ENCODE measurements at places on chromosomes 3 and 15.

DNA sequence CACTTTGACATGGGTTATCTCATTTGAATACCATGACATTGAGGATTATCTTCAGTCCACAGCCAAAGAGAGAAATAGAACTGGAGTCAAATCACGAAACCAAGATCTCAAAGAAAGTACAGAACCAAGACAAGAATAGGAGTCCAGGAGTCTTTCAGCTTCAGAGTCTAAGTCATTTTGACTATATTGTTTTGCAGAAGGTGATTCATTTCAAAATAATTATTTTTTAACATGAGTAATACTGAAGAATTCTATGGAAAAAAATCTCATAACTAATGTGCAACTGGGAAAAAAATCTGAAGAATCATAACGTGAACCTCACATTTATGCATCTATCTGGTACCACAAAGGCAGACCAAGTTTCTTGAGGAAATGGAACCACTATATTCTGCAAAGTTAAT is 60.3 kb downstream of the UBE3A start:
- DNase-seq, result no peak

GRCh38 chr3:49403891-49404290 is 7.9 kb downstream of the RHOA start:
- no peak for DNase-seq

DNA sequence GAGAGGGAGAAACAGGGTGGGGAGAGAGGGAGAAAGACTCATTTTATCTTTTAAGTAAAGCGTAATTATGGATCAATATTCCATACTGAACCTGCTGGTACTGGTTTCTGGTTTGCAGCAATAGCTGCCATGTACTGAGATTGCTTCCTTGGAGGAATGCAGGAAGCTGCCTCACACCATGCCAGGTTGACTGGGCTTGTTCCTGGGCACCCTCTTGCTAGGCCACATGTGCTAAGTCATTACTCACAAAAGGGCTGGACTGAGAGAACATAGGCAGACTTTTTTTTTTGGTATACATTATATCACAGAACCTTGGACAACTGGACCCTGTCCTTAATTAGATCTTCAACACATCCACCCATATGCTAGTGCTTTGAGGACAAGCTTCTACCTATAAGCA is 193.4 kb downstream of the ZNF621 start:
- no peak for DNase-seq

DNA sequence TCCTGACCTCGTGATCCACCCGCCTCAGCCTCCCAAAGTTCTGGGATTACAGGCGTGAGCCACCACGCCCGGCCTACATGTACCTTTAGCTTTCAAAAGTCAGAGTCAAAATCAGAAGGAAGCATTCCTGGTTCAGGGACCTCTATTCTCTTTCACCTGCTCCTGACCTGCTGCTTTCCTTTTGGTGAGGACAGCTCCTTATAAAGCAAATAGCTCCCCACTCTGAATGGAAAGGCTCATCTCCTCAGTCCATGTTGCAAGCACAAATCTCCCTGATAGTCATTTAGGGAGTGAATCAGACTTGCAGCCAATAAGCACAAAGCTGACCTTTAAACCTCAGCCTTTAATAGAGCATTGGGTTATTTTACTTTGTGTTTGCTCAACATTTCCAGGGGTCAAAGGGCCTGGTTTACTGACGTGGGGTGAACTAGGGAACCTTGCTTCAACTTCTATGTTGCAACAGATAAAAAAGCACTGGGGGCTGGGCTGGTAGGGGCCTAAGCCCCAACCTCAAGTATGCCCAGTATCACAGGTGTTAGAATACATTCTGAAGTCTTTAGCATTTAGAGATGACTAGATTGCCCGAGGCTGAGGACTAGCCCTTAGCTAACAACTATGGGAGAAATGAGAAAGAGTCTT is 43.1 kb downstream of the THRB start:
- DNase-seq, result no peak

DNA sequence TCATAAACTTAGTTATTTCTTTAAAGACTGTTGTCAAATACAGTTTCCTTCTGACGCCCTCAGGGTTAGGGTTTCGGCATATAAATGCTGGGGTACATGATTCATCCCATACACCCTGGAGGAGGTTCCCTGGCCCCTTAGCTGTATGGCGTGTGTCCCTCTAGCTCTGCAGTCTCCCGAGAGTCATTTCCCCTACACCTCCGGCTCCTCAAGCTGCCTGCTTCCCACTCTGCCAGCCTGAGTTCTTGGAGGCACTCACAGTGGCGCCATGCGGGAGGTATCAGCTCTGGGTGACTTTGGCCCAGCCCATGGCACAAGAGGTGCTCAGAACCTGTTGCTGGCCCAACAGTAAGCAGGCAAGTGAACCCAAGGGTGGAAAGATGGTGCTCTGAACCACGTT is 70.2 kb upstream of the TRPM1 start:
- no peak for DNase-seq

GRCh38 chr3:130276203-130276803 is 69.2 kb upstream of the COL6A5 start:
- no peak for DNase-seq

DNA sequence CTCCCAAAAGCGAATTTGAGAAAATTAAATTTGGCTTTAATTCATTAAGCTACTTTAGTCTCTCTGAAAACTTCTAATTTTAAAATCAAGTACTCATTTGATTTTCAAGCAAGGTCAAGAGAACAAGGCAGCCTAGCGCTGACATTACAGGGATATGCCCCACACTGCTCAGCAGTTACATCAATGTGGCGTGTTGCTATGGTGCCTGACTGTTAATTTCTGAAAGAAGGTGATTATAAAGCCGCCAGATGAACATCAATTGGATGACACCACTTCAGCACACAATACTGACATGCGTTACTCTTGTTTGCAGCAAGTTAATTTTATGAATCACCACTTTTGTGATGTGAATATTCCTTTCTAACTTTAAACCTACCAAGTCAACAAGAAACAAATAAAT is 284.4 kb downstream of the FOXP1 start:
- DNase-seq, result no peak

GRCh38 chr15:41001524-41002214 is 48.4 kb downstream of the CHAC1 start:
- DNase-seq, result no peak

GRCh38 chr3:115702598-115702997 is 79.3 kb downstream of the GAP43 start:
- DNase-seq, result no peak

All from cortex of kidney (tissue), 1 donor.